ENCODE measurements at places on chromosomes 7 and 10. TPM values are rescaled to one million over a fixed set of nuclear protein-coding genes. Genes with fewer than 3 reads are reported as not detected.

DNA sequence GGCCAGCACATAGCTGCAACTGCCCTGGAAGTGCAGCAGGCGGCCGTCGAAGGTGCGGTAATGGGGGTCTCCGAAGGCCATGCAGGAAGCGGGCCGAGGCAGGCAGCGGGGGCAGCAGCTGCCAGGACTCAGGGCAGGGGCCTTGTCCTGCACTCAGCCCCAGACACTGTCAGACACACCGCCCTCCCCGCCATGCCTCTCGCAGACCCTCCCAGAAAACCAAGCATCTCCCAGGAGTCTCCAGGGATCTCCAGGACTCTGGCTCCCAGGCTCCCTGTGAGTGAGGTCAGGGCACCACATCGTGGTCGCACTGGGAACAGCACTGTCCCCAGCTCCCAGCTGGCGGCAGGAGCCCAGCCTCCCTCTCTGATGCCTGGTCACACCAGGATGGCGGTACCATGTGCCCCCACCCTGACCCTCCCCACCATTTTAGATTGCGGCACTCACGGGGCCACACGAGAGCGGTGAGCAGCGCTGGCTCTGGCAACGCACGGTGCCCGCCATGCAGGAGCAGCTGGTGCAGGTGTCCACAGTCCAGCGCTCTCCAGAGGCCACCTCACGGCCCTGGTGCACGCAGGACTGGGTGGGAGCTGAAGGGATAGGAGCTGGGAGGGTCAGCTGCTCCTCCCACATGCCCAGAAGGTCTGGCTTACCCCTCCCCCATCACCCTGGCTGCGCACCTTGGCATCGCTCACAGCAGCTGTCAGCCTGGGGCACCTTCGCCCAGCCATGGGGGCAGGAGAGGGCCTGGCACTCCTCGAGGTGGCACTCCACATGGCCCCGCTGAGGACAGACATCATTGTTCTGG lies 17.5 kb downstream of the ATP6V1F start:
- H3K27ac ChIP-seq = no peak overlapping the region
- no peaks in the 10 kb centered on the region for H3K4me1 ChIP-seq
- no peaks in the 10 kb centered on the region for H3K36me3 ChIP-seq
- no peaks in the 10 kb centered on the region for H3K27me3 ChIP-seq
- no peak overlapping the region for H3K4me3 ChIP-seq

DNA sequence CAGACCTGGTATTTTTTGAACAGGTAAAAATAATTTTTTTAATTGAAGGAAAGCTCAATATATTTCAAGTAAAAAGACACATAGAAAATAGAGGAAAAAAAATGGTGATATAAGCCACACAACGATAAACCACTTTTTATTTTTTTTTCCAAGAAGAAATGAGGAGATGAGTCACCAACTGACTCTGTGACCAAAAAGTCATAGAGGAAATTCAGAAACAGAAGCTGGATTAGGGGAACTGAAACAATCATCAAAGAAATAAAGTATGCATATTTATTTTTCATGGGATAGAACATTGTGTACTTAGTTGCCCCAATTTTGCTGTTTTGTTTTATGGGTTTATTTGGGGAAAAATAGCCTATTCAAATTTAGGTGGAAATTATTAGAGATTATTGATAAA lies 176.8 kb upstream of the AGR3 start:
- no peaks in the 10 kb centered on the region for H3K36me3 ChIP-seq
- DNase-seq = no peak
- H3K27me3 ChIP-seq = no peaks in the 10 kb centered on the region
- no peak overlapping the region for H3K27ac ChIP-seq

DNA sequence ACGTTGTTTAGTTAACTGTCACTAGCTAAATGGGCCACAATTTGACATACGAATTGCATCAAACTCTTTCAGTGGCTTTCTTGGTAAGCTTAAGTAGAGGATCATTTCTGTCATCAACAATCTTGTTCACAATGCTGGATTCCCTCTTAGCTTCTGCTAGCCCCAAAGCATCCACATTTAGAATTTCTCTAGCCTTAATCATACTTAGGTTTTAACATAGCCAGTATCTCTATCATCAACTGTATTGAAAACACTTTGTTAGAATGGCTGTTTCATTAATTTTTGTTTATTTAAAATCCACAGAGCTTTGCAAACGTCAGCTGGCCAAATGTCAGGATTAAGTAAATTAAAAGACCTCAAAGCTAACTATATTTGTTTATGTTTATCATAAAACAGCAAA lies 41.1 kb downstream of the ABRAXAS2 start:
- no peaks in the 10 kb centered on the region for H3K36me3 ChIP-seq
- no peak overlapping the region for H3K27ac ChIP-seq
- H3K4me3 ChIP-seq = no peak overlapping the region
- no peaks in the 10 kb centered on the region for H3K4me1 ChIP-seq

GRCh38 chr10:54282012-54282411 lies 519.0 kb downstream of the PCDH15 start:
- no peak overlapping the region for H3K4me3 ChIP-seq
- H3K4me1 ChIP-seq = no peaks in the 10 kb centered on the region
- no peak overlapping the region for H3K27ac ChIP-seq
- no peaks in the 10 kb centered on the region for H3K27me3 ChIP-seq
- no peaks in the 10 kb centered on the region for H3K36me3 ChIP-seq

GRCh38 chr10:71661060-71661622 lies 58.4 kb downstream of the C10orf105 start:
- H3K4me3 ChIP-seq = no peak overlapping the region
- no peak for DNase-seq
- H3K4me1 ChIP-seq = no peaks in the 10 kb centered on the region
- H3K27ac ChIP-seq = no peak overlapping the region

- no peak for DNase-seq
- H3K36me3 ChIP-seq = no peaks in the 10 kb centered on the region
- no peak overlapping the region for H3K27ac ChIP-seq
- H3K4me1 ChIP-seq = no peaks in the 10 kb centered on the region
- H3K27me3 ChIP-seq = no peaks in the 10 kb centered on the region
Measured at GRCh38 chr10:125249948-125250347, 89.6 kb upstream of the CTBP2 start.

GRCh38 chr7:136652635-136653370 lies 215.6 kb upstream of the CHRM2 start:
- H3K36me3 ChIP-seq = no peaks in the 10 kb centered on the region
- H3K4me3 ChIP-seq = no peak overlapping the region
- H3K27ac ChIP-seq = no peak overlapping the region
- no peaks in the 10 kb centered on the region for H3K27me3 ChIP-seq
- DNase-seq = no peak

- H3K27me3 ChIP-seq = no peaks in the 10 kb centered on the region
- no peaks in the 10 kb centered on the region for H3K36me3 ChIP-seq
- no peak for DNase-seq
- no peaks in the 10 kb centered on the region for H3K4me1 ChIP-seq
Measured at GRCh38 chr10:61760943-61761824, 98.5 kb downstream of the CABCOCO1 start.

DNA sequence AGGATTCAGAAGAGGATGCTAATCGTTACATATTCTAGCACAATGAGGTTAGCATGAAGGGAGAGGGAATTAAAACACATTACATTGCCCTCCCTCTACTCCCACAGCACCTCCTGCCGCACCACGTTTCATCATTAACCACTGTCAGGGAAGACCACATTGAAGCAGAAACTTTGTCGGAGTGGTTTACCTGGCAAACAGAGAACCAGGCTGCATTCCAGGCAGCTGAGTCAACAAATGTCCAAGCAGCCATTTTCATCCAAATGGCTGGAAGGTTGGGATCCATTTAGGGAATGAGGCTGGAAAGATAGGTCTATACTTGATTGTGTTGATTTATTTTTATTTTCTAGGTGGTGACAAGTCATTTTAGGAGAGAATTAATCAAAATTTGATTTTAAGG lies 273.6 kb downstream of the DYNC1I1 start:
- no peak for DNase-seq
- no peaks in the 10 kb centered on the region for H3K36me3 ChIP-seq
- no peaks in the 10 kb centered on the region for H3K27me3 ChIP-seq
- no peak overlapping the region for H3K4me3 ChIP-seq
- peaks cover 31% of the 10 kb centered on the region for H3K4me1 ChIP-seq
- no peak overlapping the region for H3K27ac ChIP-seq

DNA sequence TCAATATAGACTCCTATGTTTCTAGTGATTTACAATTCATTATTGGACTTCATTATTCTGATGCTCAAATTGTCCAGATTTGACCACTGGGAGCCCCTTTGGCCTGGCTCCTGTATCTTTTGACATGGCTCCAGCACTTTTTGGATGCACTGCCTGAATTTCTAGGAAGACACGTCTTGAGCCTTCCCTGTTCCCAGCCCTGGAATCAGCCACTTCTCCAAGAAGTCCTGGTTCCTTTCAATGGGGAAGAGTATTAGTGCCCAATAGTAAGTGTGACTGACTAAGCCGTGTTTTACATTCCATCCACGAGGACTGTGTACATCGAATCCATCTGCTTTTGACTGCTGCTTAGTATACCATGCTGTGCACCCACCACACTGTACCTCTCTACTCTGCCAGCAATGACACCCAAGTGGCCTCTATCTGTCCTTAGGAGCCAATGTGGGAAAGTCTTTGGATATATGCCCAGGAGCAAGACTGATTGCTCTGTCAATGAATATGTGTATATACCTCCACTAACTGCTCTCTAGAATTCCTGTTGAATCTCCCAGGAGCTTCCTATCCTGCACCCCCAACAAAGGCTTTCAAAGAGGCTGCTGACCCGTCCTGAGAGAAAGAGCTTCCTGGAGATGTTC lies 23.2 kb upstream of the NPFFR1 start:
- no peaks in the 10 kb centered on the region for H3K36me3 ChIP-seq
- no peaks in the 10 kb centered on the region for H3K4me1 ChIP-seq
- DNase-seq = peak; percentile 0
- no peak overlapping the region for H3K27ac ChIP-seq
- H3K27me3 ChIP-seq = no peaks in the 10 kb centered on the region

The GIMAP4 gene
- 66.2 TPM for total RNA-seq

The SYNPO2L gene
- 0.11 TPM for total RNA-seq

The TMEM196 gene
- total RNA-seq = not detected

The SMNDC1 gene
- 29.2 TPM for total RNA-seq

Data from lung (tissue), 17 donors.